ENCODE measurements at places on chromosomes 2 and 18.

- no peak for DNase-seq
These were observed 79.7 kb downstream of the GBX2 start for GRCh38 chr2:236088368-236089057.

DNA sequence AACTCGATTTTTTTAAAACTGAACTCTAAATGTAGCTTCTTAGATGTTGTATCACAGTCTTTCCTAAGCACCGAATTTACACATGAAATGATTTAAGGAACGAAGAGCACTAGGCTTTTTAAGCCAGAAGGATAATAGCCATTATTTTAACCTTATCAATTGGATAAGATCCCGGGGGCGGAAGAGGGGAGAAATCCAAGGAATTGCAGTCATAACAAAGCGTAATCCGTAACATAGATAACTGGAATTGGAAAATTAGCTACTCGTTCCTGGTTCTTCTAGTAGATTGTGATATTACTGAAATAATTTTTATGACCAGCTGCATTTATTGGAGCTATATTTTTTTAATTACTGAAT is 988 bp upstream of the KANSL1L start:
- no peak for DNase-seq

DNA sequence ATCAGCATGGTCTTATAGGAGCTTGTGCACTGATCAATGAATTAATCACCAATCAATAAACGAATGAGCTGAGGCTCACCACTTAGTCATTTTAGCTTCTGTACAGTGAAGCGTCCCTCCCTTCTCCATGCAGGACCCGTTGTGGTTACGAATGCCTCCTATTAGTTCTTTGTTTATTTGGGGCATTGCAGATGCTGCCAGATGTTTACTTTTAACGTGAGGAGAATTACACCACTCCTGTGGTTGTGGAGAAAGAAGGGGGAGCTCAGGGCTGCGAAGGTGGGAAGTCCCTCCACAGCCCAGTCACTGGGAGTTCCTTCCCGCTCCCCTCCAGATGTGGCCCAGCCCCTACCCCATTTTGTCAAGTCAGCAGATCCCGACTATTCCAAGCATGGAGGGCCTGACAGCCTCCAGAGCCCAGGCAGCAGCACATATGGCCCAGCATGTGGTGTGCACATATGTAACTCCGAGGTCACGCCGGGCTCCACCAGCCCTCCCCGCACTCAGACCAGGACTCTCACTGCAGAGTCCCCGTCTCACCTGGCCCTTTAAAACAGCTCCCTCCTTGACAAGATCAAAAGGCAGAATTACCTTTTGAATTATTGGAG is 20.9 kb downstream of the PKDCC start:
- DNase-seq: no peak

GRCh38 chr2:177232098-177232704 is 19.6 kb downstream of the HNRNPA3 start:
- DNase-seq: no peak

- DNase-seq: no peak
These were observed 259.3 kb downstream of the SOX11 start for GRCh38 chr2:5951471-5951870.

DNA sequence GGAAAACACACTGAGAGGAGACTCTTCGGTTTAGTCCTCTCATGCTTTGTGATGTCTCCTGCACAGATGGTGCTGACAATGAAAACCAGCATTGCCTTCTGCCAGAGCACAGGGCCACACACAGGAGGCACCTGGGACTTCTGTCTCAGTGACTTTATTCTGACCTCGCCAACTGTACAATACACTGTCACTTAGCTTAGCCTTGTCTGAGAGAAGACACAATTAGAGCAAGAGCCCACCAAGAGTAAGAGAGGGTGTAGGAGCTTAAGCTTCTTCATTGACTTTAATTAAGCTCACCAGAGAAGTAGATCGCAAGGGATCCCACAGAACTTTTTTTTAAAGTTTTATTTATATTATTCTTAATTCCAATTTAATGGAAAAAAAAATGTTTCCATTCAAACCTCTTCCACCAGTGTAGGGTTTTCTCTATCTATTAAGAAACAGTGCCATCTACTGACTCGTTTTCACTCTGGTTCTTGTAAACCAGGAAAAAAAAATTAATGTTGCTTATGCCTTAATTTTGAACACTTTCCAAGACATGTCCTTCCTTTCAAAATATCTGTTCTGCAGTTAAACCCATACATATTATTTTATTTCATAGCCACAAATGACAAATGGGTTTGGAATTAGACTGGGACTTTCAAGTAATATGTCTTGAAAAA is 42.4 kb upstream of the DDX18 start:
- DNase-seq: peak; percentile 80

- no peak for DNase-seq
These were observed 5.7 kb downstream of the CALCRL start for GRCh38 chr2:187442378-187442777.

DNA sequence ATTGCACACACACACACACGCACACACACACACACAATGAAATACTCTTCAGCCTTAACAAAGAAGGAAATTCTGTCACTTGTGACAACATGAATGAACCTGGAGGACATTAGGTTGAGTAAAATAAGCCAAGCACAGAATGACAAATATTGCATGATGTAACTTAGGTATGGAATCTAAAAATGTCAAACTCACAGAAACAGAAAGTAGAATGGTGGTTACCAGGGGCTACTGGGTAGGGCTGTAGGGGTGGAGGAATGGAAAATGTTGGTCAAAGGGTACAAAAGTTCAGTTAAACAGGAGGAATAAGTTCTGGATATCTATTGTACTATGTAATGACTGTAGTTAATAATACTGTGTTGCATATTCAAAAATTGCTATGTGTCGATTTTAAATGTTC is 29.5 kb downstream of the SCN2A start:
- DNase-seq: no peak

DNA sequence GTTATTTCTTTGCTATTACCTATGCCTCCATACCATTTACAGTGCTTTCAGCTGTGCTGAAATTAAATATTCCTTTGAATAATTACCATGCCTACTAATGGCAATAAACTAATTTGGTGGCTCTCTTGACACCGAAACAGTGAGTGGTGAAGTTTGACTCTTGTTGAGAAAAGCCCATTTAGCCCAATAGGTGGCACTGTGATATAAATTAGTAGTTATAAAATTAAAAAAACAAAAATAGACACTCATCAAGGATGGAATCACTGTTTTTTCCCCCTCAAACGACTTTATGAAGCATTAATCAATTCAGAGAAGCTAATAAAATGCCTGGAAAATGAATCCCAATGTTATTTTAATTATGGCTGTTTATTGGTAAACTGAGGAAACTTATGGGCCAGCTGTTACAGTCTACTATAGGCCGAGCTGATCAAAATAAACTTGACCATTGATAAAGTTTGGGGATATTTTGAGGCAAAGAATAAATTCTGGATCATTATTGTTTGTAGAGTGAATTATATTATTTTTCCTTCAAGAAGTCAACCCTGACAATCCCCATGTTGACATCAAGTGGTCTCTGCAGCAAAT is 339.6 kb downstream of the TRIB2 start:
- DNase-seq: peak; percentile 23

DNA sequence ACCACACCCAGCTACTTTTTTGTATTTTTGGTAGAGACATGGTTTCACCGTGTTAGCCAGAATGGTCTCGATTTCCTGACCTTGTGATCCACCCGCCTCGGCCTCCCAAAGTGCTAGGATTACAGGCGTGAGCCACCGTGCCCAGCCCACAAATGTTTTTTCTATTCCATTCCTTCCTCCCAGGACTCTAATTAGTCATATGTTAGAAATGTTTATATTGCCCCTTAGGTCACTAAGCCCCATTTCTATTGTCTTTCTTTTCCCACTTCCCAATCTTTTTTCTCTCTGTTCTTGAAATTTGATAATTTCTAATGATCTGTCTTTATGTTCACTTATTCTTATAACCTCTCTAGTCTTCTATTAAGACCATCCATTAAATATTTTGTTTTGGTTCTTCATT is 31.3 kb upstream of the CDCA7 start:
- DNase-seq: no peak

DNA sequence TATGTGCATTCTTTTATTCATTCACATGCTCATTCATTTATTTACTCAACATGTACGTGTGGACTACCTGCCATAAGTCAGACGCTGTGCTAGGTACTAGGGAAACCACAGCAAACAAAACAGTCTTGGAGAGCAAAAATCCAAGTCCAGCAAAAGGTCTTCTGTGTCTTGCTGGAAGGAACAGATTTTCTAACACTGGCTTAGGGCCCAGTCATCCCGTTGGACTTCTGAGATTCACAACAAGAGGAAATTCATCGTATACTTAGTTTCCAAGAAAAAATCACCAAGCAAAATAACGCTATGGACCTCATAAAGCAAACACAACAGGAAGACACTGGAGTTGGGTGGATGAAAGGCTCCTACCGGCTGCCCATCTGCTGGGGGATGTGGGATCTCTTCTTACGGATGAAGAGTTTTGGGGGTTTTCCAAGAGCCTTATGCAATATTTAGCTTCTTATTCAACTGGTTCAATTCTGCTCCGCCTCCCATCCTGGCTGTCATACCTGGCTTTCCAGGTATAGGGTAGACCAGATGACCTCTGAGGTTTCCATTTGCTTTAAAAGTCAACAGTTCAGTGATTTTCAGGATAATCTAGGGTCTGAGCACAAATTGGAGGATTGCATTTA is 262.7 kb downstream of the HAUS1 start:
- DNase-seq: no peak

DNA sequence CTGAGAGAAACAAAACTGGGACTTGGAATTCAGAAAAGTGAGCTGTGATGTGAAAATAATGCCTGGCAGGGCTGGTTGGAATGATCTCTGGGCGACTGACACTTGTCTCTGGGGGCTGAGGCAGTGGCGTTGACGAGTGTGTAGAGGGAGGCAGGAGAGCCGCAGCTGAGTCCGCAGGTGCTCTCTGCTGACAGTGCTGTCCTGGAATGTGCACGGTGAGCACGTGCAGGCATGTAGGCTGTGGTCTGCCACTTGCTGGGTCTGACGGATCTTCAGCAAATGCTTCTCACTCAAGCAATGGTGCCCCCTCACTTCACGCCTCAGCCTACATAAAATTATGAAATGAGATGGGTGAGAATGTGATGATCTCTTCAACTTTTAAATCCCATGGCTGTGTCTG is 38.5 kb upstream of the ATP9B start:
- DNase-seq: no peak
